ENCODE measurements at places on chromosomes 6 and 20. TPM values are rescaled to one million over a fixed set of nuclear protein-coding genes. Genes with fewer than 3 reads are reported as not detected.

HEY2 gene
- 7.3 TPM for total RNA-seq

CCN6 gene
- 0.68 TPM for total RNA-seq

SCRT2 gene
- 11.0 TPM for total RNA-seq

MYCT1 gene
- total RNA-seq = 0.27 TPM

DEF6 gene
- total RNA-seq = 2.2 TPM

CLIC5 gene
- 0.91 TPM for total RNA-seq

TRIM31 gene
- total RNA-seq = 0.90 TPM

FAM209A gene
- not detected for total RNA-seq

SYCP2L gene
- total RNA-seq = 2.4 TPM

ULBP3 gene
- 8.4 TPM for total RNA-seq

TPBG gene
- 44.7 TPM for total RNA-seq

ECT2L gene
- 0.50 TPM for total RNA-seq
